Fibroblast of villous mesenchyme (primary cell): ENCODE measurements at places on chromosomes 2 and 18. TPM values are rescaled to one million over a fixed set of nuclear protein-coding genes. Genes with fewer than 3 reads are reported as not detected.

BIN1 gene
- 75.6 and 85.4 TPM in 2 replicates for total RNA-seq

GAREM2 gene
- total RNA-seq, result 0.97 and 2.2 TPM in 2 replicates

RETSAT gene
- 45.1 and 56.1 TPM in 2 replicates for total RNA-seq

AMMECR1L gene
- total RNA-seq, result 14.2 and 22.0 TPM in 2 replicates

GDF7 gene
- total RNA-seq, result 12.1 and 12.2 TPM in 2 replicates

AOX1 gene
- total RNA-seq, result 17.7 and 57.4 TPM in 2 replicates

ZNF385B gene
- not detected in 2 replicates for total RNA-seq

REG3A gene
- total RNA-seq, result not detected in 2 replicates

IAH1 gene
- 66.9 and 70.9 TPM in 2 replicates for total RNA-seq

SERPINB2 gene
- 18.0 and 22.9 TPM in 2 replicates for total RNA-seq

KCNG3 gene
- total RNA-seq, result under 0.01 TPM in 1 of 2 replicates, not detected in the other

POTEI gene
- under 0.01 TPM in 1 of 2 replicates, not detected in the other for total RNA-seq

MFF gene
- total RNA-seq, result 67.0 and 85.9 TPM in 2 replicates

MDH1B gene
- 0.64 and 1.3 TPM in 2 replicates for total RNA-seq

SMAD2 gene
- total RNA-seq, result 33.2 and 36.3 TPM in 2 replicates

FBXO11 gene
- total RNA-seq, result 46.1 and 48.8 TPM in 2 replicates

HOXD3 gene
- 14.5 and 21.6 TPM in 2 replicates for total RNA-seq

IL36RN gene
- total RNA-seq, result not detected in 2 replicates

PNKD gene
- 26.1 and 26.8 TPM in 2 replicates for total RNA-seq

SLC35F5 gene
- 186 and 312 TPM in 2 replicates for total RNA-seq

NRP2 gene
- total RNA-seq, result 117 and 120 TPM in 2 replicates

ACMSD gene
- total RNA-seq, result not detected in 2 replicates

CD28 gene
- total RNA-seq, result not detected in 2 replicates

LIMS2 gene
- 24.8 and 28.9 TPM in 2 replicates for total RNA-seq

OTOS gene
- total RNA-seq, result not detected in 2 replicates

LMAN2L gene
- total RNA-seq, result 15.1 and 31.1 TPM in 2 replicates

PTPRM gene
- total RNA-seq, result 48.6 and 56.1 TPM in 2 replicates

NAT8 gene
- not detected in 2 replicates for total RNA-seq

KCNJ3 gene
- total RNA-seq, result not detected in 2 replicates

CNGA3 gene
- total RNA-seq, result not detected in 2 replicates

ITGAV gene
- 260 and 417 TPM in 2 replicates for total RNA-seq

SLC23A3 gene
- total RNA-seq, result 0.64 and 0.86 TPM in 2 replicates

TMEM17 gene
- 1.6 and 3.0 TPM in 2 replicates for total RNA-seq

SGPP2 gene
- total RNA-seq, result not detected in 2 replicates

DHRS9 gene
- under 0.01 TPM in 1 of 2 replicates, not detected in the other for total RNA-seq

RBFA gene
- 22.5 and 27.4 TPM in 2 replicates for total RNA-seq
